ENCODE measurements at places on chromosomes 12 and 14.

- DNase-seq, result no peak
These were observed 70.5 kb downstream of the ANKS1B start for GRCh38 chr12:99914206-99914605.

DNA sequence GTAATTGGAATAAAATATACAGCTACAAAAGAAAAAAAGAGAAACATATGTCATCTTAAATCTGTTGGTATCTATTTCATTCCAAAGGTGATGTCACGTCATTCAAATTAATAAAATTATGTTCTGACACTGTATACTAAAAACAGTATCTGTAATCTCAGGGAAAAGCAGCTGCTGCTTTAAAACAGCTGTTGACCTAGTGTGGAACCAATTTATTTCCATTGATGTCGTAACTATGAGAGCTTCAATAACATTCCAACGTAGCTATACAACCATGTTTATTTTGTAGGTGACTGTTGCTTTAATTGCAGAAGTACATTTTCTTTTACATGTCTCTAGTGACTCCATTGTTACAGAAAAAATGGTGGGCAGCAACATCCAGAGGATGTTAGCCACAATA is 571.7 kb downstream of the RPS29 start:
- DNase-seq, result no peak

DNA sequence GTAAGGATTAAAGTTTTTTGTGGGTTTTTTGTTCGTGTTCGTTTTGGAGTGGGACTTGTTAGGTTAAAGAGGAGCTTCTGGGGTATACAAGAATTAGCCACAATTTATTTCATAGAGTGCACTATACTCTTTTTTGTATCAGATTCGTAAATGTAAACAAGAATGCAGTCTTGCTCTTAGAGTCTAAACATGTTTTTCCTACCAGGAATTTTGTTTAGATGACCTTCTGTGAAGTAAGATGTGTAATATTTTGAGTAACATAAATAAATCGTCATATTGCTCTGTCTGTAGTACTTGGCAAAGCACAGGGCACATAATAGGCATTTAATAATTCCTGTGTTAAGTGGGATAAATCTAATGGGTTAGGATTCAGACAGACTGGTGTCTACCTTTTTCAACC is 9.6 kb downstream of the CNOT2 start:
- DNase-seq, result no peak

DNA sequence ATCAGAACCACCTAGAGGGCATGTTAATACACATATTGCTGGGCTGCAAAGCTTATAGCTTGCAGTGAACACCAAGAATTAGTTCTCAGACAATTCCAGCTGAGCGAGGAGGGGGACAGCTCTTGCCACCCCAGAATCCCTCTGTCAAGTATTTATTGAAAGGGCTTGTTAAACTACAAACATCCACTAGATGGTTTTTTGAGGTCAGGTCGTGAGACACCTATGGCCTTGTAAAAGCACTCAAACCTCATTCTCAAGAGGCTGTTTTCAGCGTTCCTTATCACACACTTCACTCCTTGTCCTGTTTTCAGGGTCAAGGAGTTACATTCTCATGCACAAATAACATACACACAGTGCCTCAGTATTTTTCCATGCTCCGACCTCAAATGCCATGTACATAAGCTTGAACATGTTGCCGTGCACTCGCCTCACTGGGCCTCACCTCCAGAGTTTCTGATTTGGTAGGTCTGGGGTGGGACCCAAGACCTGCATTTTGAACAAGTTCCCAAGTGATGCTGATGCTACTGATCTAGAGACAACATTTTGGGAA is 98.8 kb upstream of the PTPRR start:
- DNase-seq, result no peak

GRCh38 chr14:103143506-103143905 is 20.2 kb downstream of the TNFAIP2 start:
- peak; percentile 81 for DNase-seq

- DNase-seq, result no peak
These were observed 95.0 kb downstream of the FBXL14 start for GRCh38 chr12:1499351-1499750.

- DNase-seq, result no peak
These were observed 1277.6 kb downstream of the AACS start for GRCh38 chr12:126342866-126343265.

- no peak for DNase-seq
These were observed 349.0 kb downstream of the RAD51B start for GRCh38 chr14:68168460-68169109.

DNA sequence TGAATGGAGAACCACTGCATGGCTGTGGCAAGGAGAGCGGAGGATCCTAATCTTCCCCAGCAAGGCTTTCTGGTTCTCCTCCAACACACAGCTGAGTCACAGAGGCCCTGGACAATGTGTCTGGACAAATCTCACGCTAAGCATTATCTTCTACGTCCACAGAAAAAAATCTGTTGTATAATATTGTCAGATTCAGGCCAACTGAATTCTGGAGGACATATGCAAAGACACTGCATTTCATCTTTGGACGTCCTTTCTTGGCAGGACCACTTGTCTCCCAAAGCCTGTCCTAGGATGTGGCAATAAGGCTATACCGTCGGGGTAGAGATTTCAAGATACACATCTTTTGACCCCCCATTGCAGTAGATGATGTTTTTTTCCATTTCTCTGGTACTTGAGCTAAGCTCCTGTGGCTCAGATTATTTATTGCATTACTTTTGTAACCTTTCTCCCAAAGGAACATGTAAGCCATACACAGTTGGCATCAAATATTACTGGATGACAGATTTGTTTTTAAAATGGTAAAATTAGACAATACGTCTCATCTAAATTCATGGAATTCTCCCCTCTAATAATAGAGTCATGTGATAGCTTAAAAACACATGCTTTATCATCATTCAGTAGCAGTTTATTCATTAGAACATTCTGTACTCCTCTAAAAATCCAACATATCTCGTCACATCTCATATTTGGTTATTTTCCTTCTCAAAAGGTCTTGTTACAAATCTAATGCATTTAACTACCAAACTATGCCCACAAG is 19.4 kb downstream of the LMO3 start:
- peak; percentile 69 for DNase-seq

DNA sequence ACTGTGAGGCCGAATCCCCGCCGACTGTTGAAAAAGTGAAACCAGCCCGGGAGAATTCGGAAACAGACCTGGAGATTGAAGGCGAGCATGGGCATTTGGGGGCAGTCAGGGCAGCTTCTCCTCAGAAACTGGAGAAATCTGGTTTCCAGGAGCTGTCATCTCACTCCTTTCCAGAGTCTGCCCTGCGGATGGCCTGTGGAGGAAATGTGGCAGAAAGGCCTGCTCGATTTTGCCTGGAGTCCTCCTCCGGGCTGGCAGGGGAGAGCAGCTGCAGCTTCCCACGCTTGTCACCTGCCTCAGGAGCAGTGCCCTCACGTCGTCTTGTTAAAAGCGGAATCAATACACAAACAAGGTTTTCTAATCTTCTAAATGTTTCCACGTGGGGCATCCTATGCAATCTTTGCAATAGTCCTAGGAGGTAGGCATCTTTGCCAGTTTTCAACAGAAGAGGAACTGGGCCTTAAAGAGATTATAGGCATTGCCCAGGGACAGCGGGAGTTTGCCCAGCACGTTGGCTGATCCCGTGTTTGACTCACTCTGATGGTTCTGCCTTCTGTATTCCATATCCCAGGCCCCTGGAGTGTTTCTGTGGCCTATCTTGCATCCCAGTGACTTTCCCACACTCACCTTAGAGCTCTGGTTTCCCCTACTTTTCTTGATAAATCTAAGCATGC is 2.3 kb downstream of the LRRC74A start:
- DNase-seq, result no peak

DNA sequence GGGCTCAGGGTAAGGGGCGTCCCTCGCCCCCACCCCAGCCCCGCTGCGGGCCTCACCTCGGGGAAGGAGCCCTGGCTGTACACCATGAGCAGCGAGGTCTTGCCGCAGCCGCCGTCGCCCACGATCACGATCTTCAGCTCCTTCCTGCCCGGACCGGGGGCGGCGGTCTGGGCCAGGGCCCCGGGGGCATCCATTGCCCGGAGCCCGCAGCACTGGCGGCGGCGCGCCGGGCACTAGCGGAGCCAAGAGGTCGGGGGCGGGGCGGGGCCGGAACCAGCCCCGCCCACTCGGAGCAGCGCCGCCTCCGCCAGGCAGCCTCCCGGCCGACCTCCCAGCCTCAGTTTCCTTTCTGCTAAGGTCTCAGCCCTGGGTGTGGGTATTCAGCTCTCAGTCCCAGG is at the start of gene RHOF:
Gene RHOF (minus strand): TSS at position 249 of the 398 bp plus-strand sequence. CDS start 55 bp downstream, at position 194.
- no peak for DNase-seq

GRCh38 chr14:75493592-75494087 is 28.6 kb upstream of the BATF start:
- no peak for DNase-seq

DNA sequence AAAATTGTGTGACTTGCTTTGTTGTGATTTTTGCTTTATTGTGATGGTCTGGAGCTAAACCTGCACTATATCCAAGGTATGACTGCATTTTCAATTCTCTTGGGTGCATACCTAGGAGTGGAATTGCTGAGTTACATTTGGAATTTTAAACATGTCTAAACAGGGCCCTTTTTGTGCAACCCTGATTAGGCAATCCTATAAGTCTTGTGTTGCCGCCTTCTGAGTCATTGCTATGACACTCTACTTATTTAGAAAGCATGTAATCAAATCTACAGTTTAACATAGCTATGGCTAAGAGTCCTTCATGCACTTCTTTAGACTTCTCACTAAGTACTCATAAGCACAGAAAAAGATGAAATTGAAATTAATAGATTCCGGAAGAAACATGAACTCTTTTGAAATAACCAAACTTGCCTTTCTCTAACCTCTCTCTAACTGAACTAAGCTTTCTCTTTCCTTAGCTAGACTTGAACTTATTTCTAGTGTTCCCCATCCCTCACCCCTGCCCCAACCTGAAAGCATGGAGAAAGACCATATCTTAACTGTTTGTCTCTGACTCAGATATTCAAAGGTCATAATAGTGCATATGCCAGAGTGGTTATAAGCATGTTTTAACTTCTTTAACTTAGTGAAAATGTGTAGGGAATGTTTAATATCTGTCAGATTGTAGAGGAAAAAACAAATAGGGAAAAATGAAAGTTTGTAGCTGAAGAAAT is 203.0 kb downstream of the SNAPC1 start:
- DNase-seq, result peak; percentile 91

DNA sequence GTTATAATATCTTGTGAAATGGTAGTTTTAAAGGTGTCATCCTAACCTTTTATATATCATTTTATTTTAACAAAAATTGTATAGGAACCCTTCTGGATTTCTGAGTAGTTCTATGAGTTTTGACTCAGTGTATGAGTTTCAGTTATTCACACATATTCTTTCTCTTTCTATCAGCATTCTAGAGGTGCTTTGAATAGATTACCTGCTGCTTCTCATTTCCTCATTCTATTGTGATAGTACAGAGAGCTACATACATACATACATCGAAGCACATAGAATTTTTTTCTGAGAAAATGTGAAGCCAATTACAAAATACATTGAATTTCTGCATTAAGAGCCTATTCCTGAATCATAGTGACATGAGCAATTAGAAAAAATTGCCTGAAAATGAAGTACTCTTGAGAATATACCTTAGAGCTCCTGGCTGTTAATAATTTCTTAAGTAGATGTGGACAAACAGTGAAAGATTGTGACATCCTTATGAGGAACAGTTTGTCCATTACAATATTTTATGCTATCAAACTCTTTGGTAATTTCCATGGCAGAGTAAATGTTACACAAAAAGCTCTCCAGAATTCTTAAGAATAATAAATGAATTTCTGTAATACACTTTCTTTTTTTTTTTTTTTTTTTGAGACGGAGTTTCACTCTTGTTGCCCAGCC is 556.6 kb downstream of the TRHDE start:
- no peak for DNase-seq

DNA sequence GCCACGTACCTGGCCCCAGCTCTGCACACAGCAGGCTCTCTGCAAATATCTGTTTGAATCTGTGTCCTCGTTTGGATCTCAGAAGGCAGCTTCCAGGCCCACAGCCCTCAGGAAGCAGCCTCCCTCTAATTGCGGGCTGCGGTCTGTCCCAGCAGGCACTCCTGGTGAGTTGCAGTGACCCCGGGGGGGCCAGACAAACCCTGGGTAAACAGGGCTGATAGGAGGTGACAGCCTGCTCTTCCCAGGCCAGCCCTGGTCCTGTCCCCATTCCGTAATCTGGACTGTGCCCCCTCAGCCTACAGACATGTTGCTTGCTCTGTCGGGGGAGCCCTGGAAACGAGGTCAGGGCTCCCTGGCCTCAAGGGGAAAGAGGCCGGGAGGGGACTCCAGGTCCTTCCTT is 2.0 kb downstream of the FOXN4 start:
- DNase-seq, result no peak

- peak; percentile 13 for DNase-seq
These were observed 2.3 kb upstream of the KRT6A start for GRCh38 chr12:52495389-52495788.

- no peak for DNase-seq
These were observed 365.8 kb upstream of the CCDC196 start for GRCh38 chr14:66120402-66120801.

- no peak for DNase-seq
These were observed 106.7 kb upstream of the SFSWAP start for GRCh38 chr12:131603939-131604795.

DNA sequence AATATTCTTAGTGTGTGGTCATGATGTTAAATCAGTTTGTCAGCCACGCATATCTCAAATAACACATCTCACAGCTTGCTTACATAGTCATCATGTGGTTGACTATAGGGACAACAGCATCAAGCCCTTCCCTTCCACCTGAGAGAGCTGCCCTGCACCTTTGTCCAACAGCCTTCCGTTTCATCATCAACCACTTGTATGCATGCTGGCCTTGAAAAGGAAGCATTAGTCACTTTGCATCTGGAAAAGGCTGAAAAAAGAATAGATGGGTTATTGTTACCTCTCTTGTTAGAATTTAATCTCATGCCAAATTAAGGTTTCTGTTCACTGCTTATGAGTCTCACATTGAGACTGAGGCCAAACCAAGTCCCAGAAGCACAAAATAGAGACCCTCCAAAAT is 1586.5 kb upstream of the SEL1L start:
- no peak for DNase-seq

DNA sequence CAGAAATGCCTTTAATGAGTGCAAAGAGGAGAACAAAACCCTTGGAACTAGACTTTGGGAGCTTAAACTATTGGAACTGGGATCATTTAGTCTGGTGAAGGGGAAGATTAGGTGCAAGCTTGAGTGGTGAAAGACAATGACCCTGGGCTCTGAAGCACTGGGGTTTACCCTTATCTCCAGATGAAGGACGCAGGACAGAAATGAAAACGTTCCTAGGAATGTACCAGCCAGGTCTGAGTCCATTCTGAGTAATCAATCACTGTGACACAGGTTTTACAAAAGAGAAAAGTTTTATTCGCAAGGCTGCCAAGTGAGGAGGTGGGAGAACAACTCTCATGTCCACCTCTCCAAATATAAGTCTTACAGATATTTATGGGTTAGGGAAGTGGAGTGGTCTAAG is 249.1 kb downstream of the LRIG3 start:
- DNase-seq, result no peak

Measured in AG10803 (cell line).